ENCODE measurements at places on chromosomes 4 and X.

GRCh38 chr4:169208090-169208455 is 62.7 kb downstream of the SH3RF1 start:
- no peak for DNase-seq

- no peak for DNase-seq
Observed at GRCh38 chrX:136185401-136186022, 38.2 kb downstream of the FHL1 start.

DNA sequence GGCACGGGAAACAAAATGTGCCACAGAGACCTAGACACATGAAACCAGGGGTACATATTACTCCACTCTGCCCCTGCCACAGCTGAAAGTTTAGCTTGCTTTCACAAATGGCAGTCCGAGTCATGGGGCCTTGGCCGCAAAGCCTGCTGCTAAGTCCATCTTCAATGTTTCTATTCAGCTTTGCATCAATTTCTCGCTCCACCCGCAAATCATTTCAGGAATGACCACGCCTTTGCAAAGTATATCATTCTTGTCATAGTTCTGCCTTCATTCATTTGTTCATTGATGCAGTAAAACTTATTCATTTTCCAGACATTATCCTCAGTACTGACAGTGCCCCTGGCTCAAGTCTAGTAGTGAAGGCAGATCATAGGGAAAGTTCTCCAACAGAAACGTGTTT is 9.5 kb downstream of the PLAC8 start:
- no peak for DNase-seq

DNA sequence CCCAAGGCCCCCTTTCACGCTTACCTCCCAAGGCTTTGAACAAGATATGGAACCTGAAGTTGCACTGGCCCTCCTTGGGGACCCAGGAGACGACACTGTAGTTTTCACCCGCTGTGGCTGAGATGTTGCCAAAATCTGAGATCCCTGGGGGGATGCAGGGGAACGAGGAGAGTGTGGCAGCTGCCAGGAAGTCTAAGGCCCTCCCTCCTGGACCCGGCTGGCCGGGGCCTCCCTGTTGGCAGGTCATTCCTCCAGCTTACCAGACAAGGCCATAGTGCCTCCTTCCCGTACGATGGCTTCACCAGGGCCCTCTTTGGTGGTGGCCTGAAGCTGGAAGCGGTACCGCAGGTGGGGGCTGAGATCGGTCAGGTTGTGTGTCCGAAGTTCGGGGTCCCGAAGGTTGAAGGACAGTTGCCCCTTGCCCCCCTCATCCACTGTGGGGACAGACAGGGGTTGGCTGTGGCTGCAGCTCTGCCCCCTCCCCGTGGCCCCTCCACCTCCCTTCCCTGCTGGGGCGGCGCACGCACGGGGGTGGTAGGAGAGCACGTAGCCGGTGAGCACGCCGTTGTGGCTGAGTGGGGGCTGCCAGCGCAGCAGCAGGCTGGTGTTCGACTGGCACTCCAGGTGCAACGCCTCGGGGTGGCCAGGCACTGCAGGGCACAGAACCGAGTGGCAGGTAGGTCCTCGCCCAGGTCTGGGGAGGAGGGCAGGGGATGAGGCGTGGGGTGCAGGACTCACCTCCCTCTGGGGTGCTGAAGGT is 21.2 kb downstream of the L1CAM start:
- DNase-seq, result no peak

DNA sequence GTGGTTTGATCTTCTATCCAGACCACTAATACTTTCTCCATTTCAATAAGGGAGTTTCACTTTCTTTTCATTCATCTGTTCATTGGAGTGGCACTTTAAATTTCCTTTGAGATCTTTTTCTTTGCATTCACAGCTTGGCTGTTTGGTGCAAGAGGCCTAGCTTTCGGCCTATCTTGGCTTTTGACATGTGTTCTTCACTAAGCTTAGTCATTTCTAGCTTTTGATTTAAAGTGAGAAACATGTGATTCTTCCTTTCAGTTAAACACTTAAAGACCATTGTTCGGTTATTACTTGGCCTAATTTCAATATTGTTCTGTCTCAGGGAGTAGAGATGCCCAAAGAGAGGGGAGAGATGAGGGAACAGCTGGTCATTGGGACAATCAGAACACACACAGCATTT is 24.3 kb downstream of the CXCL13 start:
- DNase-seq, result no peak

DNA sequence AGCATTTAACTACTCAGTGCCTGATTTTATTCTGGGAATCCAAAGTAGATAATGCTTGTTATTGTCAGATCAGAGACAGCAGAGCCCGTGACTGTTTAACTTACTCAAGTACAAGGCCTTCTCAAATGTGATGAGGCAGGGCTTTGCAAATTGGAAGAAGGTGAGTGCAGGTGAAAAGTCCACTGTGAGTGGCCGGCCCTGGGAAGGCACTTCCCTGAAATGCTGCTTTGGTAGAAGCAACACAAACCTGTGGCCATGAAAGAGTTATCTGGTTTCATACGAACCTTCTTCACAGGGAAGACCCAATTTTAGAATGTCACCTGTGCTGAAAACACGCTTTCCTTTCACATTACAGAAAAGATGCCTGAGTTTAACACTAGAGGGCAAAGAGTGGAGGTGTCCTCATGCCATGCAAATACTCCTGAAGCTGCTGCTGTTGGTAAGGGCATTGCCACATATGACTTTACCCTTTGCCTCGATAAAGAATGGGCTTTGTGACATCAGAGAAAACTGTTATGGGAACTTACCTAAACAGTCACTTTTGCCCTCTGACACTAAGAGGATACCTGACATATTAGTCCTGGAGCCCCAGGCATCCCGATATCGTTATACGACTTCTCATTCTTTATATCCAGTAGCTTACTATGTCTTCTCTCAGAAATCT is 8.0 kb downstream of the PPARGC1A start:
- no peak for DNase-seq

GRCh38 chr4:965766-966134 is 7.6 kb downstream of the DGKQ start:
- DNase-seq, result no peak

DNA sequence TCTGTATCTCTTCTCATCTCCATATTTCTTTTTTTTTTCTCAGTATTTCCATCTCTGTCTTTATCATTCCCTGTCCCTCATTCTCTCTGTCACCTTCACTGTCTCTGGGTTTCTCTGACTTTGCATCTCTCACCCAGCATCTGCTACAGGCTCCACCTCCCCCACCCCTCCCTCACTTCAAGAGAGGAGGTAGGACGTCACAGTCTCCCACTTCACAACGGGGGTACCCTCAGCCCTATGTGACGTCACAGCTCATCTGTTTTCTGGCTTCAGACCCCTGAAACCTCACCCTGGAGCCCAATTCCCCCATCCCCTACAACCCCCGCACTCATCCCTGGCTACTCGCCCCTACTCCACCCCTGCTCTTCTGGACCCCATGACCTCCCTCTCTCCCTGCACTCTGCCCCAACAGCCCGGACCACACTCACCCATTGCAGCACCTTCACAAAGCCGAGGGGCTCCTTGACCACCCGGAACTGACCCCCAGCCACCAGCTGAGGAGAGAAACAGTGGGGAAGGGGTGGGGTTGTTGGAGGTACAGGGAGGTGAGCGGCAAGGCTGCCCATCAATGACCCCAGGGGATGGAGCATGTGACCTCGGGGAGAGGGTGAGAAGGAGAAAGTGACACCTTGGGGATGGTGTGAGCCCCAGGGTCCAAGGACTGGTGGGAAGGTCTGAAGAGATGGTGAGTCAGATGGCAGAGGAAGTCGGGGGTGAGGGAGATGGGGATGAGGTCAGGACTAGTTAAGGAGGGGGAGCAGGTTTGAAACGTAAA is 1.3 kb downstream of the SYP start:
- DNase-seq, result no peak

DNA sequence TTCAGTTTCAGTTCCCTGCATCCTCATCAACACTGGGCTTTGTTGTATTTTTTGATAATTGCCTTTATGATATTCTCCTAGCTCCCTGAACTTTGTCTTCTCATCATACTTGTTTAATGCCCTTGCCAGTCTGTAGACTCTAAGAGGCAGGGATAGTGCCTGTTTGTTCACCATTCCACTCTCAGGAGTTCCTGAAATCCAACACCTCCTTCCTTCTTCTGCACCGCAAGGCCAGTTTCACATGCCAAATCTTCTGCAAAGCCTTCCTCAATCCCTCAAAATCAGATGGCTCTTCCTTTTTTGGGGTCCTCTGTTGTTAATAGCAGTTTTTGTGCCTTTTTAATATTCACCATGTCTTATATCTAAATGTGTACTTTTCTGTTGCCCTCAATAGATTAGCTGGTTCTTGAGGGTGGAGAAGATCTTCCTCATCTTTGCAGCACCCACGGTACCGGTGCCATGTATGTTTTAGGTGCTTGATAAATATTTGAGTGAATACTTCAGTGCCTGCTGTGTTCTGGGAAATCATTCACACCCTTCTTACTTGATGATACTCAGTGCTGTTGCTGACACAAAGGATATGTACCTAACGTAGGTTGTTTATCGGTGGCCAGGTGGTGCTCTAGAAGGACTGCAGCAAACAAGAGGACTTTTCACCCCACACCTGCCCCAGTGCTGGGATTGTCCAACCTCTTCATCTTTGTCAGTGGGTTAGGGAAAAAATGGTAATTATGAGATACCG is 85.3 kb upstream of the LIMCH1 start:
- DNase-seq, result no peak

- DNase-seq, result no peak
Observed at GRCh38 chr4:131309628-131310027, 1839.5 kb upstream of the PCDH10 start.

GRCh38 chrX:111376486-111376885 is 35.5 kb downstream of the DCX start:
- DNase-seq, result no peak

DNA sequence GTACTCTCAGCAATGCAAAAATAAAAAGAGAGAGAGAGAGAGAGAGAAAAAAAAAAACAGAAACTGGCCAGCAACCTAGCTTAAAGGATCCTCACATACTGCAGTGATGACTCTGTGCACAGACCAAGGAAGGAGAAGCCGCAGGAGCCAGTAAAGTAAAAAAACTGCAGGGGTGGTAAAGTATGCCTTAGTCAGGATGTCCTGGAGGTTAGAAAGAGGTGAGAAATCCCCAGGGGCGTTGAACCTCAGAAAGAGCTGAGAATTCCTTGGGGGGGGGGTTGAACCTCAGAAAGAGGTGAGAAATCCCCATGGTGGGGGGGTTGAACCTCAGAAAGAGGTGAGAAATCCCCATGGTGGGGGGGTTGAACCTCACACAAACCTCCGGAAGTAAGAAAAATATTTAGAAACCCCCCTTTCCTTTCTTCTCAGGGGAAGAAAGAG is 48.0 kb downstream of the MAGEA9 start:
- DNase-seq, result no peak

DNA sequence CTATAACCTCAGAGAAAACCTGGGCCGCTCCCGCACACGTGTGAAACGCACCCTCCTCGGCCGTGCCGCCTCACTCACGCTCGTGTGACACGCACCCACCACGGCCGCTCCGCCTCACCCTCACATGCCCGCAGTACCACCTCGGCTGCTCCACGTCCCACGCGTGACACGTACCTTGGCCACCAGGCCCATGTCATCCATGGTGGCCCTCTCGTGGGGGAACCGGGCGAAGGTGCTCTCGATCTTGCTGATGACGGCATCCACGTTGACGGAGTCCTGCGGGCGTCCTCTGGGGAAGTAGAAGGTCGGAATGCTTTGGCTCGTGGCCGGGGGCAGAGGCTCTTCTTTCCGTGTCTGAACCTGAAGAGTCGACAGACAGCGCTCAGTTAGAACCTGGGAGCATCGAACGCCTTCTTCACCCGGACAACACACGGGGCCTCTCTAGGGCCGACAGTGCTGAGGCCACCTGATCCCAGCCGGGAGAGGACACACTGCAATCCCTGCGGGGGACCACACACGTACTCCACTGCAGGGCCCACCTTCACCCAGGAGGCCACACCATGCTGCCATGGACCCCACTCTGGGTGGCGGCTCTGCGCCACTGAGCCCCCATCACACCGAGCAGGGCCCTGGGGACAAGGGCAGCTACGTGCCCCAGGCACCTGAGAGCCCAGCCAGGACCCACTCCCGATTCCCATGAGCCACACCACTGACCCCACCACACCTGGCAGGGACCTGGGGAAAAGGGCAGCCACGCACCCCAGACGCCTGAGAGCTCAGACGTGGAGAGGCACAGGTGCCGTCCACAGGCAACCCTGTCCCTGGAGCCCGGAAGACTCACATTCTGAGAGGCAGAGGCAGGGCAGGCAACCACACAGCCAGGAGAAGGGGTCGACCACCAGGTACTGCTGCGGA is 25.2 kb downstream of the PPP2R3B start:
- DNase-seq, result no peak

GRCh38 chr4:110211007-110211769 is 12.8 kb upstream of the ELOVL6 start:
- no peak for DNase-seq

- no peak for DNase-seq
Observed at GRCh38 chr4:8120501-8120900, 38.1 kb downstream of the ABLIM2 start.

GRCh38 chr4:164615964-164616363 is 138.0 kb upstream of the SMIM31 start:
- DNase-seq, result no peak

- no peak for DNase-seq
Observed at GRCh38 chr4:152382057-152382785, 153.7 kb downstream of the FBXW7 start.

DNA sequence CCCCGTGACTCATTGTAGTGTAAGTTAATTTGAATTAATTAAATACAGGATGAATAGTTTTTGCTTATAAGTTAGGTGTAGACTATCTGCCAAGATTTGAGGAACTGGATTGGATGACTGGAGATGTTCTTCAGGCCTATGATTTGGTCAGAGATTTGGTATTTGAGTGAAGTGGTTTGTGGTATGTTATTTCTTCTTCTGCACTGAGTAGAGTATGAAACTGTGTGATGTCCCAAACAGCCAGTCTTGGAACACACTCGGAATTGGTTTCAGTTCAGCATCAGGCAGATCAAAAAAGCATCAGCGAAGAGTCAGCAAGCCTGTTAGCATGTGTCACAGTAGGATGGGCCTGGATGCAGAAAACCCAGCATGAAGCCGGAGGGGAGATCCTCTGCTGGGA is 294.1 kb downstream of the ARHGAP10 start:
- no peak for DNase-seq

DNA sequence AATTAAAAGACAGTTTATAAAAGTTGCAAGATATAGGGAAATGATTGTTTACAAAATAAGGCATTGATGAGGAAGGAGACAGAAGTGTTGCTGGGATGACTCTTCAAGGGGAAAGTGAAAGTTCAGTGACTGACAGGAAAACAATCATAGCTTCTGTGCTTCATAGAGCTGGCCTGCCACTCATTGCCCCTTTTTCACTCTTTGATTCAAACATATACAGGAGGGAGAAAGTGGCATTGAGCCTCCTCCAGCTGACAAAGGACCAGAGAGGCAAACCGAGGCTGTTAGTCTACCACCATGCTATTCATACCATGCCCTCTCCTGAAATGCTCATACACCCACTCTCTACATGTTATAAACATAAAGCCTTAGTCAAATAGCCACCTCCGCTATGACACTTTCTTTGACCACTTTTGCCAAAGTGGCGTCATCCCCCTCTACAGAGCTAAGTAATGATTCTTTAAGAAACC is 79.2 kb upstream of the ATOH1 start:
- no peak for DNase-seq
